CD4-positive, alpha-beta T cell (primary cell): ENCODE measurements at places on chromosomes 16 and 17. TPM values are rescaled to one million over a fixed set of nuclear protein-coding genes. Genes with fewer than 3 reads are reported as not detected.

- no peaks in the 10 kb centered on the region for H3K36me3 ChIP-seq
- H3K27ac ChIP-seq = no peak overlapping the region
- H3K4me1 ChIP-seq = no peaks in the 10 kb centered on the region
- no peak for DNase-seq
- H3K27me3 ChIP-seq = no peaks in the 10 kb centered on the region
These were observed 77.6 kb upstream of the FOXF1 start for GRCh38 chr16:86432691-86433090.

DNA sequence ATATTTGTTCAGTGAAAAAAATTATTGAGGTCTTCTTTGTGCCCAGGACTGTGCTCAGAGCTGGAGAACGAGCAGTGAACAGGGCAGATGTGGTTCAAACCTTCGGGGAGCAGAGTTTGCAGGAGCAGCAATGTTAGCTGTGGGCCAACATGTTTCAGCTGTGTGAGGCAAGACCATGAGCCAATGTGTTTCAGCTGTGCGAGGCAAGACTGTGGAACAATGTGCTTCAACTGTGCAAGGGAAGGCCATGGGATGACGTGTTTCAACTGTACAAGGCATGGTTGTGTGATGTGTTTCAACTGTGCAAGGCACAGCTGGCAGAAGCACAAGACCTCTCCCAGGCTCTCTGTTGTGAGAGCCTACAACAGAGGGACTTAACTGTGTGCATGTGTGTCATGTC is 35.2 kb upstream of the SDK2 start:
- H3K27ac ChIP-seq = no peak overlapping the region
- no peak for DNase-seq
- H3K4me1 ChIP-seq = no peaks in the 10 kb centered on the region
- H3K27me3 ChIP-seq = no peaks in the 10 kb centered on the region
- no peaks in the 10 kb centered on the region for H3K36me3 ChIP-seq
- no peak overlapping the region for H3K4me3 ChIP-seq

- DNase-seq = no peak
- peak overlapping the region; percentile 26 for H3K4me3 ChIP-seq
- H3K36me3 ChIP-seq = no peaks in the 10 kb centered on the region
- no peak overlapping the region for H3K27ac ChIP-seq
These were observed 1.2 kb upstream of the FOXF1 start for GRCh38 chr16:86508947-86509758.

DNA sequence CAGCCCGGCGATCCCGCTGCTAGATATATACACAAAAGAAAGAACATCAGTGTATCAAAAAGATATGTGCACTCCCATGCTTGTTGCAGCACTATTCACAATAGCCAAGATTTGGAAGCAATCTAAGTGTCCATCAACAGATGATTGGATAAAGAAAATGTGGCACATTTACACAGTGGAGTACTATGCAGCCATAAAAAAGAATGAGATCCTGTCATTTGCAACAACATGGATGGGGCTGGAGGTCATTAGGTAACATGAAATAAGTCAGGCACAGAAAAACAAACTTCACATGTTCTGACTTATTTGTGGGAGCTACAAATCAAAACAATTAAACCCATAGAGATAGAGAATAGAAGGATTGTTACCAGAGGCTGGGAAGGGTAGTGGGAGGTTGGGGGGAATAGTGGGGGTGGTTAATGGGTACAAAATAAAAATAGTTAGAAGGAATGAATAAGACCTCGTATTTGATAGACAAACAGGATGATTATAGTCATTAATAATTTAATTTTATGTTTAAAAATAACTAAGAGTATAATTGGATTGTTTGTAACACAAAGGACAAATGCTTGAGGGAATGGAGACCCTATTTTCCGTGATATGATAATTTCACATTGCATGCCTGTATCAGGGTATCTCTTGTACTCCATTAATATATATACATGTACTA is 176.7 kb upstream of the NOG start:
- no peaks in the 10 kb centered on the region for H3K27me3 ChIP-seq
- H3K36me3 ChIP-seq = no peaks in the 10 kb centered on the region
- H3K4me1 ChIP-seq = no peaks in the 10 kb centered on the region

MGAT5B gene
- total RNA-seq = 0.28 TPM

DNA sequence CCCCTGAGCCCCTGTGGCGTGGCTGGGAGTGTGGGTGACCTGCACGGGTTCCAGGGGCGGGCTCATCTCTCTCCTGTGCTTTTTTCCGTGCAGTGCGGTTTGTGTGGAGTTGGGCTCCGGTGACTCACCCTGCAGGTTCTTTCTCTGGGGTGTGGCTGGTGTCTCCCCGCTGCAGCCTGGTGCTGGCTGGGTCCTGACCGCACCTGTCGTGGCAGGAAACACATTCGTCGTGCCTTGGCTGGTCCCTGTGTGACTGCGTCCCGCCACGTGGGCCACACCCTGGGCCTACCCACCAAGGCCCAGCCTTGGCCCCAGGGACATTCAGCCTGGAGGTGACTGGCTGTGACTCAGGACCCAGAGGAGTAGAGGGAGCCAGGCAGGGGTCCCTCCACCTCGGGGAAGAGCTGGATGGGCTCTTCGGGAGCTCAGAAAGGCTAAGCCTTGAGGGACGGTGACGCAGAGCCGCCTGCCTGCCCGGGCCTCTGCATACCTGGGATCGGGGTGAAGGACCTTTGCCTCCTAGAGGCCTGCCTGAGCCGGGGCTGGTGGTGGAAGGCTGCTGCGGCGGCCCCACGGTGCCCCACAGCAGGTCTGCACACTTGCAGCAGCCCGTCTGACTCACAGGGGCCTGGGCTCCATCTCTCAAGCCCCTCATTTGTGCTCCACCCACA is 7.8 kb downstream of the TRAF7 start:
- no peak overlapping the region for H3K4me3 ChIP-seq
- H3K27me3 ChIP-seq = no peaks in the 10 kb centered on the region
- H3K27ac ChIP-seq = peak overlapping the region; percentile 17
- DNase-seq = no peak
- peaks cover 27% of the 10 kb centered on the region for H3K4me1 ChIP-seq
- H3K36me3 ChIP-seq = peaks cover 23% of the 10 kb centered on the region

KRTAP4-6 gene
- total RNA-seq = not detected

- no peak overlapping the region for H3K4me3 ChIP-seq
- H3K27ac ChIP-seq = no peak overlapping the region
- H3K27me3 ChIP-seq = no peaks in the 10 kb centered on the region
- peaks cover 33% of the 10 kb centered on the region for H3K4me1 ChIP-seq
These were observed 5.8 kb upstream of the RARA start for GRCh38 chr17:40303009-40303657.
